ENCODE measurements at places on chromosomes 6 and 20. TPM values are rescaled to one million over a fixed set of nuclear protein-coding genes. Genes with fewer than 3 reads are reported as not detected.

Gene HLA-DOB
- total RNA-seq = 15.6 TPM

Gene CGA
- total RNA-seq = not detected

Gene ADGB
- not detected for total RNA-seq

DNA sequence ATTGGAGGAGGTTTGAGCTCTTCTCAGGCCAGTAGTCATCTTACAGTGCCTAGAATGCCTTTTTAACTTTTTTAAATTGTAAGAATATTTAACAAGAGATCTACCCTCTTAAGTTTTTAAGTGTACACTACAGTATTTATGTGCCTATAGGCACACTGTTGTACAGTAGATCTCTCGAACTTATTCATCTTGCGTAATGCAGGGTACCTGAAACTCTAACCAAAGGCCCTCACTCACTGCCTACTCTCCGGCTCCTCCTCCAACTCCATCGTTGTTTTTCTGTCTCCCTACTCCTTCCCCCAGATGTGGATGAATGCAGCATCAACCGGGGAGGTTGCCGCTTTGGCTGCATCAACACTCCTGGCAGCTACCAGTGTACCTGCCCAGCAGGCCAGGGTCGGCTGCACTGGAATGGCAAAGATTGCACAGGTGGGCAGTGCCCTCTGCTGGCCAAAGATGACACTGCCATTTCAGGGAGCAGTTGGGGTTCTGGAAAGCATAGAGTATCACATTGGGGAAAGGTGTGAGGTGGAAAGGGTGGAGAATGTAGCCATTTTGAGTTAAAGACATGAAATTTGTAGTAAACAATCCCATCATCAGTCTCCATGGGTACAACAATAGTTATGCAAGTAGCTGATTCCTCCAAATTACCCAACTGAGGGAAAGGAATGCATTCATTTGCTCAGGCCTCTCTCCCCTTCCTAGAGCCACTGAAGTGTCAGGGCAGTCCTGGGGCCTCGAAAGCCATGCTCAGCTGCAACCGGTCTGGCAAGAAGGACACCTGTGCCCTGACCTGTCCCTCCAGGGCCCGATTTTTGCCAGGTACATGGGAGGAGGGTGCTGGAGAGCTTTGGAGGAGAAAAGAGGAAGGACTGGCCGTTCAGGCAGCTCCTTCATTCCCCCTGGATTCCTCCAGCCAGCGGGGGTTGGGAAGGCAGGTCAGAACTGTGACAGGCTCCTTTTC is 18.4 kb upstream of the ZNF76 start:
- peak; percentile 82 for DNase-seq

DNA sequence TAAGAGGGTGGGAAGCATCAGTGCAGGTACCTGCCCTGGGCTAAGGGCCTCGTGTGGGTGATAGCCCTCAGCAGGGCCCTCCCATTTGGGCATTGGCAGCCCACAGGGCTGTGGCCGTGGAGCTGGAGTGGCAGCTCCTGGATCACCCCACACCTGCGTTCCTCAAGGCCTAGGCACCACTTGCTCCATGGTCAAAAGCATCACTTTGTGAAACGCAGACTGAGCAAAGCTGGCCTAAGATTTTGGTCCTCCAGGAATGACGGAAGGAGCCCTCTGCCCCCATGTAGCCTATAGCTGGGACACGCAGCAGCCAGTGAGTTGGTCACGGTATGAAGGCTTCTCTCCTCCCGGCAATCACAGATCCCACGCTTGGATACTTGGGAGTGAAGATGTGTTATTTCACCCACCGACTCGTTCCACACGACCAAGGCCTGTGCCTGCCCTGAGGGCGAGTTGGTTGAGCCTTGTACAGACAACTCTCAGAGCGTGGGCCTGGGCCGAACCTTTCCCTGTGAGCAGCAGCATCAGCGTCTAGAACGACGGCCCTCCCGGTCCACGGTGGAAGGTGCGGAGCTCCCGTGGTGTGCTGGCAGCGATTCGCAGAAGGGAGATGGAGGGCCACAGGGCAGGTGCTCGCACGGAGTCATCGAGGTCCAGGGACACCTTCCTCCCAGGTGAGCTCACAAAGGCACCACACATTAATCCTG is 39.7 kb downstream of the THBS2 start:
- DNase-seq = no peak

- no peak for DNase-seq
Measured at GRCh38 chr6:34511214-34511914, 44.8 kb downstream of the SPDEF start.

GRCh38 chr20:32968478-32969241 is 35.6 kb downstream of the SUN5 start:
- peak; percentile 25 for DNase-seq

DNA sequence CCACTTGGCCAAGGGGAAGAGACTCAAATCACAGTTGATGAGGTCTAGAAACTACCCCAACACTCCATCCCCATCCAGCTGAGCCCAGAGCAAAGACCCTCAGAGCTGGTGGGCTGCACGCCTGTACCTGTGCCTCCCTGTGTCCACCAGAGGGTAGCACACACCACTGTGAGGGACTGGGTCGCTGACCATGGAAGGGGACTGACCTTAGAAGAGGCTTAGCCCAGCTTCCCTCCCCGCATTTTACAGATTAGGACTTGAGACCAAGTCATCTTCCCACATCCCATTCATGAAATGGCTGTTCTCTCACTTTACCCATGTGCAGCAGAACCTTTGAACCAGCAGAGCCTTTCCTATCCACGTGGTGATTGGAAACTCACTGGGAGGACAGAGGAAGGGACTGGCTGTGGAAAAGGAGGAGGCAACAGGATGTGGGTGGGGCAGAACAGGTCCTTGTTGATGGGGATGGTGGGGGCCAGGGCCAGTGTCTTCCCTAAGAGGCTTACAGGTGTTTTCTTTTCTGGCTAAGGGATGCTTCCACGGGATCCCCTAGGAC is 44.3 kb downstream of the CPXM1 start:
- DNase-seq = no peak

DNA sequence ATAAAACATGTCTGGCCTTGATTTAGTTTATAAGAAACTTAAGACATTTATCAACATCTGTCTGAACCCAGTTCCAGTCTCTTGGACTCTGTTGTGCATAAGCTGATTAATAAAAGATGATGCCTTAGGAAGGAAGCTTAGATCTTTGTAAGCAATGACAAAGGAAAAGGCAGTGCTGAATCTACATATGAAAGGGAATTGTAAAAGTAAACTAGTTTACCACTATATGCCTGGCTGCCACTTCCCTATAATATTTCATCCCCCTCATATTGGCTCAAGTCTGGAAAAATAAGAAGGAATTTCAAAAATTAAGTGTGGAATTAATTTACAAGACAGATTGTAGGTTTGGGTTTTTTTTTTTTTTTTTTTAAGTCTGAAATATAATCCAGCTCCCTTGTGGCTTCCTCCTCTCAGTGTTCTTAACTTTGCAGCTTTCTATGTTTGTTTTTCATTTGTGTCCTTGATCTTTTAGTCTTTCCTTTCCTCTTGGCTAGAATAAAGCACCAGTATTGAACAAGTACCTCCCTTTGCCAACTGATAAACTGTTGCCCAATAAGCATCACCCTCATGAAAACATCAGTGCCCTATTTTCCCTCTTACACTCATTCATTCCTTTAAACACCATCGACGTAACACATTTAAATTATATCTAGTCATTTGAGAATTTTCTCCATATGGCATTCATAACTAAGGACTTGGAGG is 146.7 kb upstream of the TBX18 start:
- no peak for DNase-seq

- no peak for DNase-seq
Measured at GRCh38 chr20:41405436-41405835, 38.8 kb upstream of the EMILIN3 start.

Measured in activated CD8-positive, alpha-beta T cell treated with anti-CD3 and anti-CD28 coated beads, Interleukin-2, amount 10 ng/mL, durations not matched to agents 7 days and 5 days (primary cell).